ENCODE measurements at places on chromosomes 3 and 15. TPM values are rescaled to one million over a fixed set of nuclear protein-coding genes. Genes with fewer than 3 reads are reported as not detected.
A peak's percentile ranks its signal among the peaks of the same experiment; 100 is the strongest.

- no peak for DNase-seq
These were observed 508.9 kb upstream of the ADAMTS9 start for GRCh38 chr3:65196663-65197062.

- no peak for DNase-seq
These were observed 7.3 kb downstream of the NGLY1 start for GRCh38 chr3:25775936-25776335.

DNA sequence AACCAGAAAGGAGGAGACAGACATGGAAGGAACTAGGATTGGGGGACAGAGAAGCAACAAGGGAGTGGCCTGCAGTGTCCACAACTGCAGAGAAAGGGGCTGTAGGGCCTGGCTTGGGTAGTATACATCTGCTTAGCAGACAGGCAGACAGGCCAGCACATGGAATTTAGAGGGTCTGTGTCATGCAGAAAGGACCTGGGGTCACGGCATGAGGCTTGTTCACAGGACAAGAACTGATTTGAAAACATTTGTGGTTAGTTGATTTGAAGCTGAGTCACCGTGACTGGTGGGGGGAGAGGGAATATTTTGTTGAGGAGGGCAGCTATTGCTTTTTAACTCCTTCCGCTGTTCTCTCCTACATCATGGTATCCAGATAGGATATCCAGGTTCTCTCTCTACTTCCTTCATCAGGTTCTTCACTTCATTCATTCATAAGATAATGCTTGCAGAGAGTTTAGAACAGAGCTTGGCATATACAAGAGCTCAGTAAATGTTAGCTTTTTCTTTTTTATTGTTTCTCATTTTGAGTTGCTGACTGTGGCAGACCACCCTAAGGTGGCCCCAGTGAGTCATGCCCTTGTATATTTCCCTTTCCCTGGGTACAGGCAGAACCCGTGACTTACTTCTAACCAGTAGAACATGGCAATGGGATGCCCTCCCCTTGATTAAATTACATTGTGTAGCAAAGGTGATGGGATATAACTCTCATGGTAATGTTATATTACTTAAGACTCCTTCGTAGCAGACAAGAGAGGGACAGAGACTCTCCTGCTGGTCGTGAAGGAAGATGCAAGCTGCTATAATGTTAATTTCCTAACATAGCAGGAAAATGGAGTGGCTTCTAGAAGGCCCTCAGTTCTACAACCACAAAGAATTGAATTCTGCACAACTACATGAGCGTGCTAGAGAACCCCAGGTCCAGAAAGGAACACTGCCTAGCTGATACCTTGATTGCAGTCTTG is 95.0 kb upstream of the NMNAT3 start:
- DNase-seq = peak; percentile 44

DNA sequence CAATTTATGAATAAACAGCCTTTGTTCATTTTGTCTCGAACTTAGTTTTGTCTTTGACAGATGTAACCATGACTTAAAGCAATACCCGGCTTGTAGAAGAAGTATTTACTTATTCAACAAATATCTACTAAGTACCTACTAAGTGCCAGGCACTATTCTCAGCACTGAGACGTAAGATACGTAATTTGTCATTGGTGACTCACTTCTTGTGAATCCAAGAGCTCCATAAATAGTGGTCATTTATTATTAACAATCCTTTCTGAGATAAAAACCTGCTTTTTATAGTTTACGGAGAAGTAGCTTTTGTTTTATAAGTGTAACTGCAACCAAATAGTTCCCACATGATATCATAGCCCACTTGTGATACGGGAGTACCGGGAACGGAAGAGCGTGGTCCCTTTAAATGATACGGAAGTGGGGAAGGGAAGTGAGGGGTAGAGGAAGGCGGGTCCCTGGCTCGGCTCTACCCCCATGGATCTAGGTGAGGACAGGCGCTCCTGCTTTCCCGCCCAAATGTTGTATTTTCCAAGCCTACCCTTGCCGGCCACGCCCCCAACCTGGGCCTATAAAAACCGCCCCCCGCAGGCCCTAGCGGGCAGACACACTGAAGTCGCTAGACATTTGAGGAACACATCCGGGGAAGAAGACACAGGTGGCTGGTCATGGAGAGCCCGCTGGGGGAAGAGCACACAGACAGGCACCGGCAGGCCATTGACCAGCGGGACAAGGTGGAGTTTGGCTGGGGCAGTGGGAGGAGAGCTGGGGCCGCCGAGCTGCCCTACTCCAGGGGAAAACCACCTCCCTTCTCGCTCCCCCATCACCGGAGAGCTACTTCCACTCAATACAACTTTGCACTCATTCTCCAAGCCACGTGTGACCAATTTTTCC is at the start of gene SAMMSON:
SAMMSON (plus strand) TSS at position 594 of the 888 bp plus-strand sequence.
- DNase-seq = no peak

GRCh38 chr15:40543082-40543481 is 21.8 kb downstream of the CCDC32 start:
- no peak for DNase-seq

The GCNT3 gene
- polyA plus RNA-seq = 0.13 TPM

All from muscle of back (tissue), 13 donors.